SJSA1 (cell line): ENCODE measurements at places on chromosomes 1 and 21.

- no peak for DNase-seq
Observed at GRCh38 chr1:219427989-219428388, 184.9 kb downstream of the ZC3H11B start.

GRCh38 chr1:14552246-14552965 is 46.1 kb upstream of the KAZN start:
- DNase-seq = no peak

GRCh38 chr1:17176306-17177061 is 28.4 kb upstream of the PADI1 start:
- DNase-seq = no peak

- no peak for DNase-seq
Observed at GRCh38 chr1:247435759-247436147, 19.8 kb downstream of the NLRP3 start.

- no peak for DNase-seq
Observed at GRCh38 chr1:223783676-223784075, 62.1 kb downstream of the TP53BP2 start.

DNA sequence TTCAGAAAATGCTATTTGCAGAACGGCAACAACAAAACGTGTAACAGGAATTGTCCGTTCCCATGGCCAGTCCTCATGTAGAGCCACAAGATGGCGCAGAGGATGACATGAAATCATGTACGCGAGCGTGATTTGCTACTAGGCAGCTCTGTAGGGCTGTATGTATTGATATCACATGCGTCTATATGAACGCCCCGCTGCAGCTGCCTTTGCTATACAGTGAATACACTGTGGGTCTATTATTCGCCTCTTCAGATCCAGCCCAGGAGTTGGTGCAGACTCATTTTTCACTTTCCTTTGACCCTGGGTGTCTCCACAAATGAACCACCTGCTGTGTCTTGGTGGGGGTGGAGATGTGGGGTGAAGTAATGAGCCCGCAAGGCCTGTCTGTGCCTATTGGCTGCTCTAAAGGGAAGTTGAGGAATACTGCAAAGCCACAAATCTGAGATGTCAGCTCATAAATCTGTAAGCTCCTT is 361.5 kb downstream of the KIF26B start:
- DNase-seq = no peak

GRCh38 chr1:175763797-175764196 is 20.4 kb upstream of the TNR start:
- no peak for DNase-seq

DNA sequence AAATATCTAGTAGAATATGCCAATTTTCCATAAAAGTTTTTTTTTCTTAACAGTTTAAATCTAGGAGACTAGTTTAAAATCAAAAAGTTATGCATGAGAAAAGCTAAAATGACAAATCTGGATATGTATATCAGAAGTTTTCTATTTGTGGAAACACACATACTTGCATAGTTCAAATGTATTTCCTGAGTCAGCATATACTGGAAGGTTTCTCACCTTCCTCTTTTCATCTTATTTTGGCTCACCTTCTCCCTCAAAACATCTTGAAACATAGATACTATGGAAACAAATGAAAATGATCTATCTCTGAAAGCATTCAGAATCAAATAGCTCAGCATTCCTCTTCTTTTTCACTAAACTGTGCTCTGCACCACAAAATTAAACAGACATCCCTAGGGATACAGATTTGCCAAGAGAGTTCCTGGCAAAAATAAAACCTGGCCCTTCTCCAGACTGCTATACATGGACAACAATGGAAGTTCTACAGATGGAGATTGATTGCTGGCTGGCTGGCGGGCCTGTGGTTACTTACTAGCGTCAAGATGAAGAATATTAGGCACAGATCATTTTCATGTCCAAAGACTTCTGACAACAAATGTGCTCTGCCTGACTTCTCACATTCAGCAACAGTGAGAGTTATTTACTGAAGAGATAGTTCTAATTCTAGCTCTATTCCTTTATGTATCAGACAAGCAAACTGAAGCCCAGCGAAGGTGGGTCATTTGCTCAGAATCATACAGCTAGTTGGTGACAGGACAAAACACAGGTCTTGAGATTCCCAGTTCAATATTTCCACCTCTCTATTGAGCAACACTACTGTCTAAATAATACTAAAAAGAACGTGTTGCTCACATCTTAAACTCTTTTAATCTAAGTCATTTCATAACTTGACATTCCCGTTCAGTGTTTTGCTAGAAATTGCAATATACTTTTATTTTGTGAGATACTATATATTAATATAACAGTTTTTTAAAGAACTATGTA is 26.6 kb downstream of the DIPK1A start:
- peak; percentile 87 for DNase-seq

- DNase-seq = no peak
Observed at GRCh38 chr21:26001356-26001755, 169.2 kb downstream of the APP start.

DNA sequence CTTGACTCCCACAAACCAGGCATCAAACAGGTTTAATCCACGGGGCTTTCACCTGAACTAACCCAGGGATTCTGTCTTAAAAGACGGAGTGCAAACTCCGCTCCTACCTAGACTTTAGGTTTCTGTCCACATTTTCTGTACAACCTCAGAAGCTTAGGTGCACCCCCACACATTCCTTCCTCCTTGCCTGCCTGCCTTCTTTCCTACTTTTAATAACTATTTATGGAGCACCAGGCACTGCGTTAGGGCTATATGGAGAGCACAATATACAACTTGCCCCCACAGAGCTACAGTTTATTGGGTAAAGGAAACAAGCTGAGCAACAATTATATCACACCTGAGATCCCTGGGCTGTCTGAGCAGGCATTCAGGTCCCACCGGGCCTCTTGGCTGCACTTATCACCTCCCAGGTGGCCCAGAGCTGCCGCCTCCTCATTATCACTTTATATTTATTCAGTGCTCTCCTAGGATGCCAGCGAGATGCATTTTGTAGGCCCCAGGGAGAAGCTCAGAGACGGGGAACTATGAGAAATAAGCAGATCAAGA is 64.1 kb downstream of the DNTTIP2 start:
- no peak for DNase-seq

GRCh38 chr21:29477347-29477746 is 178.6 kb downstream of the BACH1 start:
- no peak for DNase-seq

GRCh38 chr1:24505816-24506215 is 3.2 kb downstream of the RCAN3 start:
- no peak for DNase-seq

GRCh38 chr1:2360588-2361364 is 30.6 kb downstream of the MORN1 start:
- DNase-seq = peak; percentile 82

GRCh38 chr1:58529284-58529683 is 17.2 kb downstream of the OMA1 start:
- no peak for DNase-seq

DNA sequence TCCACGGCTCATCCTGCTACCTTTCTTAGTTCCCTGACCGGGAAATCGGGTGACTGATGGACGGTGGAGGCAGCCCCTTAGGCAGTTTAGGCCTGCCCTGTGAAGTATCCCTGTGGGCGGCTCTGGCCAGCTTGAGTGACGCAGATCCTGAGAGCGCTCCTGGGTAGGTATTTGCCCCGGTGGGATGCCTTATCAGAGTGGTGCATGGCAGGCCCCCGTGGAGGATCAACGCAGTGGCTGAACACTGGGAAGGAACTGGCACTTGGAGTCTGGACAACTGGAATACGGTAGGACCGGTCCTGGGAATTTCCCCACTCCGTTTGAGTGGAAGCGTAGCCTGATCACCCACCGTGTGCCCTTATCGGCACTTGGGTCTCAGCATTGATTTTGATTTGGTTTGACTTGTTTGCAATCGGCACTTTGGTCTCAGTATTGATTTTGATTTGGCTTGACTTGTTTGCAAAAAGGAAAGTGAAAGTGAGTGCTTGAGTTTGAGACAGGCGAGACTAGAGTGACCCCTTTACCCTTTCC is 15.2 kb downstream of the PLA2G2F start:
- DNase-seq = no peak

DNA sequence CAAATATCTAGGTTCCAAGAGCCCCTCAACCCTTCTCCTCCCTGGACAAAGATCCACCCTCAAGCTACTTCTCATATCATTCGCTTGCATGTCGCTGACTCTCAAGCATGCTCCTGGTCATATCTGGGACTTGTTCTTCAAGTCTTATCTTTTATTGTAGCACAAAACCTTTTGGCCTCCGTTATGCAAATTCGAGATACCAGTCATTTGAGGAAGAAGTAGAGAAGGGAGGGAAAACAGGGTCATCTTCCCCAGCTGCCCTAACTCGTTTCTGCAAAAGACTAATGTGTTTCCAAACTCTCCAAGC is 63.8 kb upstream of the ETS2 start:
- DNase-seq = no peak

- DNase-seq = peak; percentile 76
Observed at GRCh38 chr1:27102707-27103468, 52.0 kb downstream of the SLC9A1 start.

GRCh38 chr1:22665752-22666151 is 12.7 kb downstream of the C1QB start:
- no peak for DNase-seq

- DNase-seq = no peak
Observed at GRCh38 chr1:93763704-93764365, 82.2 kb upstream of the BCAR3 start.

DNA sequence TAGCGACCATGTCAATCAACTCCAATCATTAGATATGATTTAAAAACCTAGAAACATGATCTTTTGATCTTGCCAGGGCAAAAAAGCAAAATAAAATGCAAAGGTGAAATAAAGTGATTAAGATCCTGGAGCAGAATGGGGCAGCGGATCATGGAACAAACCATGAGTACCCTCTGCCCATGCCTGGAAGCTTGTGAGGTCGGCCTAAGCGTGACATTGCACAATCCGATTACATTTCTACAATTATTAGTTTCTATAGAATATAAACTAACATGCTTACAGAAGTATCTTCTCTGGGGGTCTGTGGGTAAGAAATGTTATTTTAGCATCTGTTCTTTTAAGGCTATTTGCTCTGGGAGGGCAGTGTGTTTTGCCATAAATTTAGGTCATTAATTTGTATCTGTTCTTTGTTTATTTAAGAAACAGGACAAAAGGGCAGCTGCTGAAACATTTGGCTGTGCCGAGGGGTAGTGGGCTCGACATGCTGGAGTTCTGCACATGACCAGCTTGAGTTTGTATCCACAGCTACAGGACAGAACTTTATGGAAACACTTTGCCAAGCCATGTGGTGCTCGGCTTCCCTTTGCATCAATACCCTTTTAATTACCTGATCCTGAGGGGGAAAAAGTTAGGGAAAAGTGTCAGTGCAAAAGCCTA is 55.9 kb downstream of the ZBTB18 start:
- peak; percentile 70 for DNase-seq

GRCh38 chr1:25560788-25561187 is 17.4 kb downstream of the LDLRAP1 start:
- no peak for DNase-seq

GRCh38 chr21:39060485-39061083 is 122.7 kb downstream of the PSMG1 start:
- no peak for DNase-seq
